ENCODE measurements at places on chromosomes 3 and 15.
A peak's percentile ranks its signal among the peaks of the same experiment; 100 is the strongest.

DNA sequence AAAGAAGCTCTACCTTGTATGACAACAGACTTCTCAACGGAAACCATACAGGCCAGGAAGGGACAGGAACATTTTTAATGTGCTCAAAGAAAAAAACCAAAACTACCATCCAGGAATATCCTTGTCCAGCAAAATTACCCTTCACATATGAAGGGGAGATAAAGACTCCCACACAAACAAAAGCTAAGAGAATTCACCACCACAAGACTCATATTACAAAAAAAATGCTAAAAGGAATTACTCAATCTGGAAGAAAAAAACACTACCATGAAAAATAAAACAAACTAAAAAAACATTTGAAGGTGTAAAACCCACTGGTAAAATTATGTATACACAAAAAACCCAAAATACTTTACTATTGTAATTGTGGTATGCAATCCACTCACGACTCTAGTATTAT, 57.2 kb downstream of the DLG1 start:
- DNase-seq: no peak

DNA sequence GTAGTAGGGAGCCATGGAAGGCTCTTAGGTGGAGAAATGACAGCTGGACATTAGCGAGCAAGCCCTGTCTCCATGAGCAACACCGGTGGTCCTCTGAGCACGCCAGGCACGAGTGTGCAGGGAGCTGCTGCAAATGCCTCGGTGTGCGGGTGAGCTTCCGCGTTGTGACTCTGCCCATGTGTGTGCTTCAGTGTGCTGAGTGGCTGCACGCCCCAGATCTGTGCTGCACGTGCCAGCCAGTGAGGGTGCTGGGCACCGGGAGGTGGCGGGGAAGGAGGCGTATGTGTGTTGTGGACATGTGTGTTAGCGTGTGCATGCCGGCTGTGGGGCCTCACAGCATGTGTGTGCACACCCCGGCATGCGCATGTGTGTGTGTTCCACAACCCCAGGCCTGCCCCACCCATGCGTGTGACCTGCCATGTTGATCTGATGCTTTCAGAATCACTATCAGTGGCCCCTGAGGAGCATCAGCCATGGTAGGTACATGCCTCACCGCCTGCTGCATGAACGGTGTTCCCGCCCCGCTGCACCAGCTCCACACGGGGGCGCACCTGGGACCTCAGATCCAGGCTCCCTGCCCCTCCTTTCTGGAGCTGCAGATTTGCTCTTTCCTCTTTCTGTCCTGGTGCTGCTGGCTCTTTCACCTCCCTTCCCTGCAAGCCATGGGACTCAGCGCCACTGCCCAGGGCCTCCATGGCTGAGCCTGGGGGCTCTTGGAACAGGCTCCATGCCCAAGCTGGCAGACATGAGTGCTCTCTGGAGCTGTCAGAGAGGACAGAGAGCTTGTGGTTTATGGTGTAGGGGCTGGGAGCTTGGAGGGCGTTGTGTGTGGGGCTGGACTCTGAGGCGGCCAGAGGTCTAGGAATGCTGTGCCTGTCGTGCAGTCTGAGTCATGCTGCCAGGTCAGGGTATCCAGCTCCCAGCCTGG, 169.4 kb downstream of the TBC1D2B start:
- no peak for DNase-seq

GRCh38 chr3:183411216-183411922, 17.1 kb downstream of the MCF2L2 start:
- DNase-seq: no peak

DNA sequence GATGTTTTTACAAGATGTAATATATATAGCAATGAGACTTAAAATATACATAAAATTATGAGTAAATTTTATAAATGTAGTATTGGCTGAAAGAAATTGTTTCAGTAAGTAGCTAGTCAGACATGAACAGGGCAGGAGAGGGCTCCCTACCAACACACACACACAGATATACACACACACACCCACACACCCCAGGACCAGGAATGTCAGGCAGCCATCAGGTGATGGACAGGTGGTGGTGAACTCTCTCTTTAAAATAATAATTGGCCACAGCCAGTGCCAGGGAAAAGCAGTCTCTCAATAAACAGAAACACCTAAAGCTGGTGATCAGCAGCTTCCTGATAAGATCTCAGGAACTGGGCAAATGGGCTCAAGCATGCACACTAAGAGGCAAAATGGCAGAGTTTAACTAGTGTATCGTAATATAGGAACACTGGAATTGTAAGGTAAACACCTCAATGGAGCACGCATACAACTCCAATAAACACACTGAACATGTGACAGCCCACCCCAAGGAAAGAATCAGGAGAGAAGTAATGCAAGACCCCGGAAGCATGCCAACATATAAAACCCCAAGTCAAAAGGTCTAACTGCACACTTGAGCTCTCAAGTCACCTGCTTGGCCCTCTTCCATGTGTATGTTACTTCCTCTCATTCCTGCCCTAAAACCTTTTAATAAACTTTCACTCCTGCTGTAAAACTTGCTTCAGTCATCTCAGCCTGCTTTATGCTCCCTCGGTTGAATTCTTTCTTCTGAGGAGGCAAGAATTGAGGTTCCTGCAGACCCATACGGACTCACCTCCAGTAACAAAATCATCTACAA, 1034.1 kb upstream of the SEMA6D start:
- no peak for DNase-seq

DNA sequence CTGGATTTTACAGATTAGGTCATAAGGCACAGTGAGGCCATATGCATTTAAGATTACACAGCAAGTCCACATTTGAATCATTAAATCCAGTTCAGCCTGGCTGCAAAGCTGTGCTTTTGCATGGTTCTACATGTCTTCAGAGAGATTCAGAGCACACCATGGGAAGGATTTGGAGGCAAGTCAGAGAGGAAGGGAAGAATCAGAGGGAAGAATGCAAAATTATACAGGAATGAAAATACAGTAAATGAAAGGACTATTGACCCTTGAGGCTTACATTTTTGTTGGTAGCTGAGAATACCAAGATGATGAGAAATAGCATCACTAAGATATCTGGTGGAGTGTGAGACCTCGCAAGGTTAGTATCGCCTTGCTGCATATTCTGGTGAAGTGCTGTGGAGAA, 13.9 kb downstream of the FILIP1L start:
- DNase-seq: no peak

GRCh38 chr3:18808429-18808828, 339.9 kb upstream of the KCNH8 start:
- DNase-seq: no peak

DNA sequence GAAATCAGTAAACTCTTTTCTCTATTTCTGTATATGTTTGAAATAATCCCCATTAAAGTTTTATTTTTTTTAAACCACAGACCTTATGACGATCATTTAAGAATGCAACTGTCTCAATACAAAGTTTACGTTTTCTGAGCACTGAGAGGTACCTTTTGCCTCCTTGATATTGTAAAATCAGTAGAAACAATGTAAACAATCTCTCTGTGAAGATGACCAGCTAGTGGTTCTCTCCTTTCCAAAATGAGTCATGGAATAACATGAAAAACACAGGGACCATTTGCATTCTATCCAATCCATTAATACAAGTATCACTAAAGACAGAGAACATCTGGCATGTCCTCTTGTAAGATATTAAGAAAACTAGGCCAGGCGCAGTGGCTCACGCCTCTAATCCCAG, 48.8 kb downstream of the RAD18 start:
- DNase-seq: no peak

GRCh38 chr3:105490045-105490444, 123.3 kb downstream of the ALCAM start:
- DNase-seq: no peak

- DNase-seq: no peak
Measured at GRCh38 chr3:127410678-127411077, 122.8 kb upstream of the PRR20G start.

DNA sequence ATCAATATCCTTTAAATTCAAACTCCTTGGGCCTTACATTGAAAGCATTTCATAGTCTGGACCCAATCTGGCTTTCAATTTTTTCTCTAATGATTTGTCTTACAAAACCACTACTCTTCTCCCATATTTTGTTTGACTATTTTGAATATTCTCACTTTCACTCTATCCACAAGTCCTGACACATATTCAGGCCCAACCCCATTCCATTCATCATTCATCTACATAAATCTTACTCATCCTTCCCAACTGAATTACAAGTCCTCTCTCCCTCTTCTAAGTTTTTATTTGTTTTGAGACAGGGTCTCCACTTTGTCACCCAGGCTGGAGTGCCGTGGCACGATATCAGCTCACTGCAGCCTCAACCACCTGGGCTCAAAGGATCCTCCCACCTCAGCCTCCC, 43.6 kb downstream of the TOP2B start:
- DNase-seq: no peak

GRCh38 chr3:77513542-77513941, 473.6 kb downstream of the ROBO2 start:
- DNase-seq: no peak

DNA sequence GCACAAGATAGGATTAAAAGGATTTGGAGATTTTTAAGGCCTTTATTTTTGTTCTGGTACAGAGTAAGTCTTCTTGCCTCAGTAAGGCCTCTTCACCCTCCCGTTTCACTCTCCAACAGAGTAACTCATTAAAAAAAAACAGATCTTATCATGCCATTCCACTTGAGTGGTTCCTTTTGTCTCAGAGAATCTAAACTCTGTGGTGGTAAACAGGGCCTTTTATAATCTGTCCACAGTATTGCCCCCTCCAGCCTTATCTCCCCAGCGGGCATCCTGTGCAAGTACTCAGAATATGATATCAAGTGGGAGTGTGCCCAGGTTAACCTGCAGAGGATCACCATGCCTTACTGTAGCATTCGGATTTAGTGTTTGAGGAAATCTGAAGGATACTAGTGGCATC, 20.3 kb upstream of the ATOSA start:
- DNase-seq: no peak

- DNase-seq: no peak
Measured at GRCh38 chr15:99414755-99415731, 150.7 kb upstream of the MEF2A start.

GRCh38 chr3:5220667-5221431, 33.3 kb downstream of the EDEM1 start:
- DNase-seq: no peak

DNA sequence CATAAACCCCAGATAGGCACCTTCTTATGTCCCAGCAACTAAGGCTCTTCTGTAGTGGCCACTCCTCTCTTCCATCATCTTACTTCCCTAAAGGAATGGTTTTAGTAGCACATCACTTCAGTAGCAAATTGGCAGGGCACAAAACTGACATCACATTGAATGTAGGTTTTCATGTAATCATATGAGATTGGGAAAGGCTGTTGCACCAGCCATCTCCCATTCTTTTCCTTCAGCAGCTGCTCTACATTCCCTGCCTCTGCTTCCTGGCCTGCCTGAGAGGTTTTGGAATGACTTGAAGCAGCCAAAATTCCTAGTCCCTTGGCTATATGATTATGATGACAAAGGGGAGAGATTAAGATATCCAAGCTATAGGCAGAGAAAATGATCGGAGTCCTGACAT, 36.5 kb downstream of the NSUN3 start:
- DNase-seq: no peak

GRCh38 chr3:112074006-112074405, 12.2 kb upstream of the C3orf52 start:
- DNase-seq: no peak

- no peak for DNase-seq
Measured at GRCh38 chr15:80059786-80060355, 395 bp downstream of the ZFAND6 start.

- no peak for DNase-seq
Measured at GRCh38 chr3:81788044-81788443, 26.6 kb upstream of the GBE1 start.

GRCh38 chr3:10546820-10547263, 41.5 kb upstream of the ATP2B2 start:
- DNase-seq: no peak

DNA sequence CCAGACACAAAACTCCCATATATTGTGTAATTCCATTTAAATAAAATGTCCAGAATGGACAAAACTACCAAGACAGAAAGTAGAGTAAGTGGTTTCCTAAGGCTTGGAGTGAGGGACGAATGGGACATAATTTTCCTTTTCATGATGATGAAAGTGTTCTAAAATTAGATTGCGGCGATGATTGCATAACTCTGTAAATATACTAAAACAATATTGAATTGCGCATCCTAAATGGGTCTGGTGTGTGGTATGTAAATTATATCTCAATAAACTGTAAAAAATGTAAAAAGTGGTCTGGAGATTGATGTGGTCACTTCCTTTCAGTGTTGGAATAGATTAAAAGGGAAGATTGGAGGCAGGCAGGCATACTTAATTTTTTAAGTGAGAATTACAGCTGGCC, 105.9 kb upstream of the KCNAB1 start:
- DNase-seq: no peak

DNA sequence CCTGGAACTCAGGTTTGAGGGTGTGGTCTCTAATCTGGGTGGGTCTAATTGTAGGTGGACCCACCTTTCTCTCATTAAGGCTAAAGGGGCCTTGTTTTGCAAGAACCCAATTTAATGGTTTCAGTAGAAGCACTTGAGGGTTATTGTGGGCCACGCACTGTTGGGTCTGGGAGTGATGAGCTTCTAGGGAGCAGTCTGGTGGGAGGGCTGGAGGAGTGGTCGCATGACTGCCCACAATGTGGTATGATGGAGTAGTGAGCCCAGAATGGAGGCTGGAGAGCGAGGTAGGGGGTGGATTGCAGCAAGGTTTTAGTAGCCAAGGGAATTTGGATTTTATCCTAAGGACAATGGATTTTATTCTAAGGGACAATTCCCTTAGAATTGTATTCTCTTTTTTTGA, 2.7 kb downstream of the TATDN2 start:
- DNase-seq: no peak

GRCh38 chr3:150635526-150635925, 32.4 kb downstream of the SELENOT start:
- no peak for DNase-seq

GRCh38 chr3:196097373-196098154, 15.7 kb upstream of the TFRC start:
- no peak for DNase-seq

GRCh38 chr3:42148982-42149432, 57.9 kb downstream of the TRAK1 start:
- peak; percentile 65 for DNase-seq

DNA sequence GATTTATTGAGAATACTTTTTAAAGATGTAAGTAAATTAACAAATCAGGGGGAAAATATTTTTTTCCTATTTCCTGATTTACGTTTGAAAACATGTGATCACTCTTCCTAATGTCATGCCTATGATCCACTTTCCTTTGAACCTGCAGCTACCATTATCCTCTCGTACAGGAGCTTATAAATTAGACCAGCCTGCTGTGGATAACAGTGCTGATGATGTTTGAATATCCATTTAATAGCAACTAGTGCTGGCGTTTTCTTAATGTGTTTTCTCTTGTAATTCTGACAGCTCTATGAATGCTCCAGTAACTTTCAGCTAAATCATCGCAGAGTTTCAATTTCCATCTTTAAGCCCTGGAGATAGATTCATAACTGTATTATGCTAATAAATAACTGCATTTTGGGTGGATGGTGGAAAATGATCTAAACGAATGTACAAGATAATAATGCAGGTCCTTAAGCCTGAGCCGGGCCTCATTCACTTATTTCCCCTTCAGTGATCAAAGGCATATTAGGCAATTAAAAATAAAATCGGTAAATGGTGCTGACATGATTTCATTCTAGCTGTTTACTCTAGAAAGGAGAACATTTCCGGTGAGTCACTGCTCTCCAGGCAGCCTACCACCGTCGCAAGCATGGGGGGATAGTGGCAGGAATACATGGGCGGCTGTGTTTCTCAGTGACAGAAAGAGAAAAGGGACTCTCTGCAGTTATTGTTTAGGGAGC, 58.5 kb upstream of the SLC24A5 start:
- DNase-seq: no peak

GRCh38 chr3:109188741-109189140, 52.2 kb downstream of the C3orf85 start:
- no peak for DNase-seq
